NCI-H1092 (cell line): ENCODE measurements at places on chromosomes 4 and X.

GRCh38 chrX:28946846-28947245, 359.6 kb downstream of the IL1RAPL1 start:
- no peak for DNase-seq

GRCh38 chr4:120403296-120403695, 336.6 kb upstream of the MAD2L1 start:
- DNase-seq: no peak

DNA sequence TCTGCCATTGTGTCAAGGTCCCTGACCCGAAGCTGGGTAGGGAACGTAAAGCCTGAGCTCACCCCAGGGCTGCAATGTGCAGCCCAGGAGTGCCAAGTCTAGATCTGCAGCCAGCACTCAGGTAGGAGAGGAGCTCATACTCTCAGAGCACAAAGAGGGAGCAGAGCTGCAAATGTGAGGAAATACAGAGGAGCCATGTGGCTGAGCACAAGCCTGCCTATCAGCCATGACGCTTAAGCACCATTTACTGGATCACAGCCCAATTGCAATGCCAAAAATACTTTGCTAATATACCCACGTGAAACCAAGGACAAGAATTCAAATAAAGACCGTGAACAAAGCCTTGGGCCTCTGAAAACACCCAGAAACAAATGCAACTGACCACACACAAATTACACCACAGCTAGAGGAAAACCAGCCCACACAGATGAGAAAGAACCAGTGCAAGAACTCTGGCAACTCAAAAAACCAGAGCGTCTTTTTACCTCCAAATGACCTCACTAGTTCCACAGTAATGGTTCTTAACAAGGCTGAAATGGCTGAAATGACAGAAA, 69.0 kb upstream of the HPF1 start:
- no peak for DNase-seq

DNA sequence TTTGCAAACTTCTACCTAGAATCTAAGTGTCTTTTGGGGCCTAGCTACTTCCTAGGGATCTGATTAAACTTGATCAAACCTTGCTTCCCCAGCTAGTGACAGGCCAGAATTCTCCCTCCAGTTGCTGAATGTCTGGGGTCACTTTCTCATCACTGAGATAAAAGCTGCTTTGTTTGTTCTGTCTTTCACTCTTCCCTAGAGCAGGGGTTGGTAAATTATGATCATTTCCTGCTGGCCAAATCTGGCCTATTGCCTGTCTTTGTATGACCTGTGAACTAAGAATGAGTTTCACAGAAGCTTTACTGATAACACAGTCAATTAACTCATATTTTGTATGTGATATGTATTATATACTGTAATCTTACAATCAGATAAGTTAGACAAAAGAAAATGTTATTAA, 157.8 kb upstream of the AADAT start:
- no peak for DNase-seq

DNA sequence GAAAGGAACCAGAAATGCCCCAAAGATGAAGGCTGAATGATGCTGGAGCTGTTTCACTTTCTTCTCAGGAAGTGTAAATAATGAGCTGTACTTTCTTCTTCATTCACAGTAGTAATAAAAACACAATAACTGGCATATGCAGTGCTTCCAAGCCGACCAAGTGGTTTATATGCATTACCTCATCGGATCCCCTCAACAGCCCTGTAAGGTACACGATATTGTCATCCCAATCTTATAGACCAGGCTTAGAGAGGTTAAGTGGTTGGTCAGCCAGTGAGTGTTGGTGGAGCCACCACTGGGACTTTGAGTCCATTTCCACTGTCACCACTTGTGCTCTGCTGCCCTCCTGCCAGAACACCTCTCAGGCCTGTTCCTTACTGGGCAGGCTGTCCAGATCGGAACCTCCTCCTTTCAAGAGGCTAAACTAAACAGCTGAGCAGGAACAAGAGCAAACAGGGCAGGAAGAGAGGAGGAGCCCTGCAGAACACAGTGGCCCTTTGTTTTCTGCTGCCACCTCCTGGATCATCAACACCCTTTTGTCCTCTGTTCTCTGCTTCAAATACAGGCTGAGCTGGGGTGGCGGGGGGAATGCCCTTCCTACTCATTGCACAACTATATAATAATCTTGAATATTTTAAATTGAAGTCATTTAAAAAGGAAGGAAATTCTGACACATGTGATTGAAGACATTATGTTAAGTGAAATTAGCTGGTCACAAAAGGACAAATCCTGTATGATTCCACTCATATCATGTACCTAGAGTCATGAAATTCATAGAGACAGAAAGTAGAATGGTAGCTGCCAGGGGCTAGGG, 112.5 kb upstream of the ATP6AP2 start:
- DNase-seq: peak; percentile 34

- DNase-seq: no peak
Measured at GRCh38 chrX:148885203-148885602, 384.8 kb downstream of the AFF2 start.

DNA sequence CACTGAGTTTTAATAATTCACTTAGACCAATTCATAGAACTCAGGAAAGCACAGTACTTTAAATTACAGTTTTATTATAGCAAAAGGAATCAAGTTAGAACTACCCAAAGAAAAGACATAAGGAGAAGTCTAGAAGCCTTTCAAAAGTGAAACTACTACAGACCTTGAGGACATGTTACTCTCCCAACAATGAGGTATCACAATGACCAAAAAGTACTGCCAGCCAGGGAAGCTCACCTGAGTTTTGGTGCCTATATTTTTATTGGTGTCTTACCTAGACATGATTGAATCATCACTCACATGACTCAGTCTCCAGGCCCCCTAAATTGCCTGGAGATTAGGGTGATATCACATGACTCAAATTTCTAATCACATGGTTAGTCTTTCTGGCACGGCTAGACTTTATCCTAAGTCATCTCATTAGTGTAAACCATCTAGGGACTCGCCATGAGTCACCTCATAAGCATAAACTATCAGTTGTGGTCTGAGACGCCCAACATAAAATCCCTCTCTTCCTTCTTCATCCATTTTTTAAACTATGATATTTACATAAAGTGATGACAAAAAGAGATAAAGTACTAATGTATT, 372.3 kb downstream of the TMA16 start:
- no peak for DNase-seq

- DNase-seq: no peak
Measured at GRCh38 chr4:82851885-82852750, 38.8 kb downstream of the SEC31A start.

- no peak for DNase-seq
Measured at GRCh38 chrX:79081895-79082512, 62.5 kb upstream of the GPR174 start.
